ENCODE measurements at places on chromosomes 6 and 20.

DNA sequence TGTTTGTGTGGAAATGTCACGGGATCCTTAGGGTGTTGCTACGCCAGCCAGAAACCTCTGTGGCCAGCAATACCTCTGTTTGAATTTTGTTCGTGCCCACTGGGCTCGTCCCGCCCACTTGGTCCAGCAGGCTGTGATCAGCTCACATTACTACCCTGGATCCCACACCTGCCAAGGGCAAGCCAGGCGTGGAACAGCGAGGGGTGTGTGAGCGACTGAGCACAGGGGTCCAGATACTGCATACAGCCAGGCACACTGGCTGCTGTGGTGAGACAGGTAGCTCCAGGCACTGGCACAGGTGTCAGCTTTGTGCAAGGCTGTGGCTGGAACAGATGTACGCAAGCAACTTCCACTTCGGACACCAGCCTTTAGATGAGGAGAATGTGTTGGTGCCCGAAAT, 718.9 kb downstream of the EPHA7 start:
- no peak for DNase-seq

DNA sequence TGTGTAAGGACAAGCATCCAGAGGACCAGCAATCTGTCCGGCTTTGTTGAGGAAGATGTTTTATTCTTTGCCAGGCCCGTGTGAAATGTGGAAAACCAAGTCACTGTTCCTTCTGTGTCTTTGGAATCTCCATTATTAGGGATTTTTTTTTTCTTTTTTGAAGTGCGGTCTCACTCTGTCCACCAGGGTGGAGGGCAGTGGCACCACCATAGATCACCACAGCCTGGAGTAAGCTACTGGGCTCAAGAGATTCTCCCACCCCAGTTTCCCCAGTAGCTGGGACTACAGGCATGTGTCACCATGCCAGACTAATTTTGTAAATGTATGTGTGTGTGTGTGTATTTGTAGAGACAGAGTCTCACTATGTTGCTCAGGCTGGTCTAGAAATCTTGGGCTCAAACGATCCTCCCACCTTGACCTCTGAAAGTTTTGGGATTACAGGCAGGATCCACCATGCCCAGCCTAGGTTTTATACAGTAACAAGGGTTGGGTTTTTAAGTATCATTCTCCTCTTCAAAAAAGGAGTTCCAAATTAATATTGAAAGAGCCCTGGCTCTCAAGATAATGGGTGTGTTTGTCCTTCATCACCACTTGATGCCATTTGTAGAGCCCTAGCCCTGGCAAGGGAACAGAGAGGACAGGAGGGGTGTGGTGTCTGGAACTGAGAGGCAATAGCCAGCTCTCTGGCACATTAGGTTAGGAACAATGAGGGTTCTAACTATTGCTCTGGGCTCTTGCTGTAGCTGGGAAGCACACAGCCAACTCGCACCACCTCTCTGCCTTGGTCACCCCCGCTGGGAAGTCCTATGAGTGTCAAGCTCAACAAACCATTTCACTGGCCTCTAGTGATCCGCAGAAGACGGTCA, 3.1 kb downstream of the LAMP5 start:
- DNase-seq = no peak

- DNase-seq = no peak
Measured at GRCh38 chr6:159232106-159232645, 63.0 kb downstream of the FNDC1 start.

DNA sequence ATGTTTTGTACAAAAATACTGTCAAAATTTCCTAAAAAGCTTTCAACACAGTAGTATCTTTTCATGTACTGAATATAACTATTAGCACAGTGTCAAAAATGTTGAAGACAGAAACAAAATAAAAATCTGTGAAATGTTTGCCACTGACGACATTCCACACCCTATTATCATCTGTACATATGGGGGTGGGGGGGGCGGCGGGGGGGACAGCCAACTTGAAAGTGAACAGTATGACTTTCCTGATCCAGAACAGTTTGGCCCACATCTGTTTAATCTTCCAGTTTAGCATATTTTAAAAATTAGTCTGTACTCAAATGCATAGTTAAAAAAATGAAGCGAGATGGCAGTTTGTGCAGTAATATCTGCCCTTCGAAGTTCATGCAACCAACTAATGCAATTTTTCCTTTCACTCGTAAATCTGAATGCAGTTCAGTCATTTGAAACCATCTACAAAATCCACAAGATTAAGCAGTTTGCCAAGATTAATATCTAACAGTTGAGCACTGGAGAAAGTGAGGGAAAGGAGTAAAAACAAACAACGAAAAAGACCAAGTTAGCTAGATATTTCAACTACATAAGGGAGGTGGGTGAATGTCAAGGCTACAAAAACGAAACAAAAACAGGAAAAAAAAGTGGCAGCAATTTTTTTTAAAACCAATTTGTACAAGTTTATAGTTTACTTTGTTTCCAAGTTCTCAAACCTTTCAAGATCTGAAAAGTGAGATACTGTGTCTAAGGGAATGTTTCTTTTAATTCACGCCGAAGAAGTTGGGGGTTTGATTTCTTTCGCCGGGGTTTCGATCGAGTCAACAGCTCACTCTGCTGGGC, 1.9 kb downstream of the CITED2 start:
- no peak for DNase-seq

- DNase-seq = no peak
Measured at GRCh38 chr6:119602215-119603178, 252.9 kb upstream of the MAN1A1 start.

GRCh38 chr20:49381558-49382493, 100.6 kb downstream of the KCNB1 start:
- DNase-seq = no peak
